ENCODE measurements at places on chromosomes 4 and X.

DNA sequence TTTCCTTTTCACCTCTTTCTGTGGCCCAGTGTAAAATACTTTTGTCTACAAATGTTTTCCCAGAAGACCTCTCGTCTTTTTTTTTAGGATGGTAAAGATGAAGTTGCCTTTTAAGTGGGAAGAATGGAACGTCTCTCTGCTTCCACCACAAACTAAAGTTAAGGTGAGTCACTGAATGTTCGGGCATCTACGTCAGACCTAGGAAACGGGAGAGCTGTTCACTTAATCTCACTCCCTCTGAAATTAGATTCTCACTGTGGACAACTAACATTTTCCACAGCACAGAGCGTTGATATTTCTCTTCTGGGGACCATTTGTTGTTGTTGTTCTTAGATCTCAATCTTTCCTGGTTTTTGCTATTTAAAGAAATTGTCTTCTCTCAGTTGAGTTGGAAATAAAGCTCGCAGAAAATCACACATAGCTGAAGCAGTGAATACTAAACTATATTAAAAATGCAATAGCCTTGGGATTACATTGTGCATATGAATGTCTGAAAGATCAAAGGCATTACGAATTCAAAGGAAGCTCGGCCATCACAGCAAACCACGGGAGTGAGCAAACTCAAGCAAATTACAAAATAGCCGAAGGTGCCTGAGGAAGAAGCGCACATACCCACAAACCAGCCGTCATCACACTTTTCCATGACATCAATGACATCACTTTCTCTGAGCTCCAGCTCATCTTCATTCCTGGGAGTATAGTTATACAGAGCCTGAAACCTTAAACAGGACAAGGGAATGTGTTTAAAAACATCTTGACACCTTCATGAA lies 53.9 kb upstream of the PDLIM3 start:
- no peak for DNase-seq

GRCh38 chr4:88308587-88308986 lies 24.2 kb upstream of the PPM1K start:
- no peak for DNase-seq

- no peak for DNase-seq
Measured at GRCh38 chrX:18714910-18715309, 7.5 kb downstream of the PPEF1 start.

GRCh38 chr4:152488246-152488645 lies 47.6 kb downstream of the FBXW7 start:
- no peak for DNase-seq

DNA sequence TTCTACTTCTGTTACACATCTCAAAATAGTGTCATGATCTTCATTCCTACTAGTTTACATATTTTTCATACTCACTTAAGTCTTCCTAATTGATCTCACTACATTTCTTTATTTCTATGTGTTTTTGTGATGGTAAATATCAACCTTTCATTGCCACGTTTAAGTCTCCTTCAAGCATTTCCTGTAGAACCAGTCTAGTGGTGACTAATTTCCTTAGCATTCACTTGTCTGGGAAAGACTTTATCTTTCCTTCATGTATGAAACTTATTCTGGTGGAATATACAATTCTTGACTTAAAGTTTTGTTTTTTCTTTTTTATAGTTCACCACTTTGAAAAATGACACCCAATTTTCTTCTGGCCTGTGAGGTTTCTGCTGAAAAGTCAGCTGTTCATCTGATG lies 181.4 kb upstream of the NEIL3 start:
- no peak for DNase-seq

GRCh38 chrX:71298119-71298518 lies 3.4 kb upstream of the ITGB1BP2 start:
- DNase-seq = no peak

- no peak for DNase-seq
Measured at GRCh38 chr4:159608436-159608835, 505.6 kb downstream of the RAPGEF2 start.

DNA sequence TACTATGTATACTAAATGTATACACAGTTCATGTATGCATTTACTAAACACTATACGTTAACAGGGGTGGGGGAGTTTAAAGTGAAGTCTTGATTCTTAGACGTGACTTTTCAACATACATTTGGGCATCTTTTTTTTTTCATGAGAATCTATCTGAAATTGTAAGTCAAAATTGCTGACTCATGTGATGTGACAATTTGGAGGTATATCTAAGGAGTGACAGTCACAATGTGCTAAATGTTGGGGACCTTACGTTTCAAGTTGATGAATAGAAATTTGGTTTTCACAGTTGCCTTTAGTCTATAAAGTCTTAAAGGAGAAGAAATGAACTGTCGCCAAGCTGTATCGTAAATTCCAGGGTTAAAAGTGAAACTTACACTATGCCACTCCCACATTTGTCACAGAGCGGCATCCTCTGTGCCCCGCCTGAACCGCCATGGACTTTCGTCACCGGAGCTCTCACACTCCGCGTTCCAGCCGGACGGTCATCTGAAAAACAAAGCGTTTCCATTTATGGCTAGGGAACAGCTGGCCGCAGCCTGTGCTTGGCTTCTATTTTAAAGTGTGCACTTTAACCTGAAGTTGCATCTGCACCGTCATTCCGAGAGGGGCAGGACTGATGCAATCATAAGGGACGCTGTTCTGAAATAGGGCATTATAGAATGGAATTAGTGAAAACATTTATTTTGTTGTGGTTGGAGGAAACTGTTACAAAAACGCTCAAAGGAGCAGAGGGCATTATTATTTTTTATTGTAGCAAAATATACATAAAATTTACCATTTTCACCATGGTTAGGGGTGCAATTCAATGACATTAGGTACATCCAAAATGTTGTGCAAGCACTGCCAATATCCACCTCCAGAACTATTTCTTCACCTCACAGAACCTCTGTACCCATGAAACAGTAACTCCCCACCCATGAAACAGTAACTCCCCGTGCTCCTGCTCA lies 30.9 kb downstream of the PDLIM3 start:
- DNase-seq = no peak

DNA sequence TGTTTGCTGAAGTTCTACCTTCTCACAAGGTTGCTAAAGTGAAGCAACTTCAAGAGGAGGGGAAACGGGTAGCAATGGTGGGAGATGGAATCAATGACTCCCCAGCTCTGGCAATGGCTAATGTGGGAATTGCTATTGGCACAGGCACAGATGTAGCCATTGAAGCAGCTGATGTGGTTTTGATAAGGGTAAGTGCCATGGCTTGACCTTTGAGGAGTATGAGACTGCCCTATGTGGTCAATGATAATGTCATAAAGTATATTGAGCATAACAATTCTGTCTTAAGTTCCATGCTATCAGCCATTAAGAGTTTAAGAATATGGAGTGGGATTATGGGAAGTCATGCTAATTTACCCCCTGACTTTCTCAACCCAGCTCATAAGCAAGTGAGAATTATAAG lies 61.4 kb upstream of the PGK1 start:
- DNase-seq = no peak

DNA sequence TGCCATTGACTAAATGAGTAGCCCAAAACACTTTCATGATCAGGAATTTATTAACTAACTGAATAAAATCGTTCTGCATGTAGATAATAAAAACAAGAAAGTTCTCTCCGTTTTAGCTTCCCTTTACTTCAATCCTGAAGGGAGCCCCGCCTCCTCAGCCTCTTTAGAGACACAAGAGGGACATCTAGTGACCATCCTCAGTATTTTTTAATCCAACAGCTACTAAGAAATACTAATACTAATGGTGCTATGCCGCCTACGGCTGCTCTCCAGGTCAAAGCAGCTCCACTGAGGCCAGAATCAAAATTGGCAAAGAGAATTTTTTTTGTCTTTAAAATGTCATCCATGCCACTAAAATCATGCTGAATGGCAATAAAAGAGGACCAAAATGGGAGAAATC lies 3.2 kb upstream of the PCDH19 start:
- DNase-seq = no peak

- no peak for DNase-seq
Measured at GRCh38 chr4:186685767-186686183, 37.9 kb downstream of the FAT1 start.

GRCh38 chr4:109121561-109121960 lies 180.9 kb downstream of the COL25A1 start:
- no peak for DNase-seq

GRCh38 chrX:46260499-46260898 lies 284.7 kb downstream of the ZNF674 start:
- no peak for DNase-seq

DNA sequence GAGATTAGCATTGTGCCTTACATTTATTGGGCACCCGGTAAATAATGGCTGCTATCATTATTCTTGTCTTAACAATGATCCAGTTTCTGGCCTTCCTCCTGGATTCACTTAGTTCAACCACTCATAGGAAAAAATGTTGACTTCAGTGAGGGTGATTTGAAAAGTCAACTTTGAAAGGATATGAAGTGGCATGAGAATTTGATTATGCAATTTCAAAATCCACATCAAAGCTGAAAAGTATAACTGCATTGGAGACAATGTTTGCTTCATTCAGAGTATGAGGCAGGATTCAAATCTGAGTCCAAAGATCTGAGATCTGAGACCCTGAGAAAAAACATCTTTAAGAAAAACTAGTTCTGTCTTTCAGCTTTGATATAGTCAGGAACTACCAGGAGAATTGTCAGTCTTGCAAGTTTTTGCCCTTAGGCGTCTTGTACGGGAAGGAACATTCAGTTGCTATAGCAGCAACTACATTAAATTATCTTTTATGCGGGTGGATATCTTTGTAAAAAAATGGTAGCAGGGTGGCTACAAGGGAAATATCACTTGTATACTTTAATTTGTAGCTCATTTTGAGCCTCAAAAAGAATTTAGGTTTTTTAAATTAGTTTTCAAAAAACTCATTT lies 587.5 kb upstream of the LCORL start:
- DNase-seq = no peak

DNA sequence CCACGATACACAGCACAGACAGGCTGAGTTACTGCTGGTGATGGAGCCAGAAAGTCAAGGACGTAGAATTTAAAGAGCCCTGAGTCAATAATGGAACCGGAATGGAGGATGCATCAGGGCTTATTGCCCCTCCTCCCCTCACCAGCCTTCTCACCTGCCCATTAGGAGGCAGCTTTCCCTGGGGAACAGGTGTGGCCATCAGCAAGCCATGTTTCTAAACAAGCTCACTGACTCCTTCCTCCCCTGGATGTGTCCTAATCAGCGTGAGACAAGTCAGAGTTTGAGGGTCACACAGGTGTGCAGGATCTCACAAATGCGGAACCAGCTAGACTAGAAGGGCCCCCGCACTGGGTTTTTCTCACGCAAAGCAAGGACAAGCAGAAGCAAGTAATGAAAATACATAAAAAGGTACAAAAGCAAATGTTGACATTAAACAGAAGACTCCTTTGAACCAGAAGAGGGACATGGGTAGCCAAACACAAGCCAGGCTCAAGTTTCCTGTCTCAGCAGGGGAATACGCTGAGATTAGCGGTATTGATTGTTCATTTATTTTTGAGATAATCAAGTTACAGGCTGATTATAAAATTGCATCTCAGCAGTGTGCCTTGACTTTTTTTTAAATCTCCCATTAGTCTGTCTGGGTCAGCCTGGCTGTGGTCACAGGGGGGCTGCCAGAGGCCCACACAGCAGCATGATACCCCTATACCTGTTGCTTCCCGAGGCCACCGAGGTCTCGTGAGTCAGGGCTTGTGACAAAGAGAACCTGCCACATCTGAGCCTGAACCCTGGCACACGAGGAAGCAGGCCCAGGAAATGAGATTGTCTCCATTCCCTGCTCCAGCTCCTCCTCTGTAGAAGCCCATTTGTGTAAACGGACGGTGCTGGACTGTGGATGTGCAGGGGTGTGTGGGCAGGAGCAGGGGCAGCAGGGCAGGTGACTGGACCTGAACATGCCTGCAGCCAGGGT lies 37.4 kb downstream of the CCKAR start:
- no peak for DNase-seq

GRCh38 chrX:108312957-108313356 lies 125.3 kb downstream of the COL4A6 start:
- DNase-seq = no peak

DNA sequence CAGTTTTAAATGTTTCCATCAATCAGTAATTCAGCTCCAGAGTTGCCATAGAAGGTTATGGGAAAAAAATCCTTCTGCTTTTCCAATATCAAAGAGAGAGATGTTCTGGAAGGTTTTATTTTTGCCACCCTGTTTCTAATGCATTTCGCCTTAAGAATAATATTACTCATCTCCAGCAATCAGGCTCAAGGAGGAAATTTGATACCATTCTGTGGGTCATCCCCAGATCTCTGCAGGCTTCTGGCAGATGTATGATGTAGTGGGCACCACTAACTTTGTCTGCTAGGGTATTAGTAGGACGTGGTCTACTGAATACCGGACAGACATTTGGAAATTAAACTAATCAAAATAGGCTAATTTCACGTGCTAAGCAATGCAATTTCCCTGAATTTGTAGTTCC lies 645.4 kb upstream of the TENM3 start:
- no peak for DNase-seq

DNA sequence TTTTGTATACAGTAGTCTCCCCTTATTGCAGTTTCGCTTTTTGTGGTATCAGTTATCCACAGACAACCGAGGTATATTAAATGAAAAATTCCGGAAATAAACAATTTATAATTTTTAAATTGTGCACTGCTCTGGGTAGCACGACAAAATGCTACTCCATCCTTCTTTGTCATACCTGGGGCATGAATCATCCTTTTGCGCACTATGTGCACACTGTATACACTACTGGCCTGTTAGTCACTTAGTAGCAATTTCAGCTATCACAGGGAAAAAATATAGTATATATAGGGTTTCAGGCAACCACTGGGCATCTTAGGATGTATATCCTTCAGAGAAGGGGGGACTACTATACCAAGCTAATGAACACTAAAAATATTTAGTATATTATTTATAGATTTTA lies 198.8 kb upstream of the FAT4 start:
- no peak for DNase-seq

DNA sequence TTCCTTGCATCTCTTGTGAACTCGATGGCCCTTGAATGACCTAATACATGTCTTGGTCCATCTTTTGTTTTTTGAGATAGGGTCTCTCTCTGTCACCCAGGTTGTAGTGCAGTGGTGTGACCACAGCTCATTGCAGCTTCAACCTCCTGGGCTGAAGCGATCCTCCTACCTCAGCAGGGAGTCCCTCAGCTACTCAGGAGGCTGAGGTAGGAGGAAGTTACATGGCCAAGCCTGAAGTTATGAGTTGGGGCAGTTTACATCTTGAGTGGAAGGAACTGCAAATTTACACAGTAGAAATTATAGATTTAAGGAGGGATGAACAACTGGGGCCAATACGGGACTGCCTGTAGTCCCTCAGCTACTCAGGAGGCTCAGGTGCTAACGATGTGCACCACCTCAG lies 97.2 kb upstream of the METTL14 start:
- DNase-seq = no peak

GRCh38 chr4:75244325-75244724 lies 269.9 kb downstream of the RCHY1 start:
- no peak for DNase-seq

GRCh38 chrX:131907488-131908314 lies 115.4 kb upstream of the STK26 start:
- no peak for DNase-seq
